ENCODE measurements at places on chromosomes 6 and 20.
A peak's percentile ranks its signal among the peaks of the same experiment; 100 is the strongest.

DNA sequence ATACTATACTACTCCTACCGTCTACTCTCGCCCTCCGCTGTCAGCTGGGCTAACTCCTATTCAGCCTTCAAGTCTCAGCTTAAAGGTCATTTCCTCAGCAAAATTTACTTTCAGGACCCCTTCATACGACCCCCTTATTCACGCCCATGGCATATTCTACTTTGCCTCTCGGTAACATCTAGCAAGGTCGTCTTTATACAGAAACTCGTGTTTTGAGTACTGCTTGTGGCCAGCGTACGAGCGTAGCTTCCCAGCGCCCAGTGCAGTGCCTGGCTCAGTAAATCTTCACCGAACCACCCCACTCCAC lies 546 bp downstream of the CRNKL1 start:
- DNase-seq, result no peak

DNA sequence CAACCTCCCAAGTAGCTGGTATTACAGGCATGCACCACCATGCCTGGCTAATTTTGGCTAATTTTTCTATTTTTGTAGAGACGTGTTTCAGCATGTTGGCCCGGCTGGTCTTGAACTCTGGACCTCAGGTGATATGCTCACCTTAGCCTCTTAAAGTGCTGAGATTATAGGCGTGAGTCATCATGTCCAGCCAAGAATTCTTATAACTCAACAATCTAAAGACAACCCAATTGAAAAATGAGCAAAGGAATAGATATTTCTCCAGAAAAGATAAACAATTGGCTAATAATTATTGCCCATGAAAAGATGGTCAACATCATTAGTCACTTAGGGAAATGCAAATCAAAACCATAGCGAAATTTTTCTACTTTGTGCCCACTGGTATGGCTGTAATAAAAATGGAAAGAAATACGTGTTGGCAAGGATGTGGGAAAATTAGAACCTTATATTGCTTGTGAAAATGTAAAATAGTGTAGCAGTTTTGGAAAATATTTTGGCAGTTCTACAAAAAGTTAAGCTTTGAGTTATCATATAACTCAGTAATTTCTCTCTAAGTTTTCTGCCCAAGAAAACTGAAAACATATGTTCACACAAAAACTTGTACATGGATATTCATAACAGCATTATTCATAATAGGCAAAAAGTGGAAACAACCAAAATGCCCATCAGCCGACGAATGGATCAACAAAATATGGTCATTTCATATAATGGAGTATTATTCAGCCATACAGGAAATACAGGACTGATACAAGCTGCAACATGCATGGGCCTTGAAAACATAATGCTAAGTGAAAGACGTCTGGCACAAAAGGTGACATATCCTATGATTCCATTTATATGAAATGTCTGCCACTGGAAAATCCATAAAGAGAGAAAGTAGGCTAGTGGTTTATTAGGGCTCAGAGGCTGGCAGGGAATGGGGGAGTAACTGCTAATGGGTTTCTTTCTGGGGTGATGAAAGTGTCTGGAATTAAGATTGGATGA lies 87.8 kb downstream of the UTRN start:
- DNase-seq, result no peak

- DNase-seq, result peak; percentile 19
Observed at GRCh38 chr6:163860287-163861081, 446.0 kb downstream of the QKI start.

- DNase-seq, result no peak
Observed at GRCh38 chr6:42385339-42385738, 66.4 kb downstream of the TRERF1 start.

GRCh38 chr20:25865715-25866656 lies 169.3 kb upstream of the ZNF337 start:
- DNase-seq, result peak; percentile 33

DNA sequence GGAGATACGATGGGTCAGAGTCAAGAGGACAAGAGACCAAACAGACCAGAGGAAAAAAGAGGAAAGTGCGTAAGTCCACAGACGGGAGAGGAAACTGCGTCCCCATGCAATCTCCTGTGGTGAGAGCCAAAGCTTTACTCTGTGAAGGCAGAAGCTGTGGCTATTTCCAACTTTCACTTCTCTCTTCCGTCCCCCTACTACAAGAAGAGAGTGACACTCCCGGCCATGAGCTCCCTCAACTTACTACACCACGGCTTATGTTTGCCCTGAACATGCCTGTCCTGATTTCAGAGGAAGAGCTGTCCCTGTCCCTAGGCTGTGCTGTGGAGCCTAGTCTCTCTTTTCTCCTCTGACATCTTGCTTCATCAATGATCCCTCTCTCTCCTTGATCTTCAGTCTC lies 11.5 kb upstream of the SSR1 start:
- no peak for DNase-seq

GRCh38 chr6:149261364-149262040 lies 56.0 kb upstream of the TAB2 start:
- DNase-seq, result no peak

- peak; percentile 35 for DNase-seq
Observed at GRCh38 chr6:46626228-46626909, 26.2 kb downstream of the CYP39A1 start.
